Amygdala (tissue), 56 donors: ENCODE measurements at places on chromosomes 5 and 9.

GRCh38 chr5:9540791-9541190 is 5.1 kb downstream of the SEMA5A start:
- DNase-seq: no peak

DNA sequence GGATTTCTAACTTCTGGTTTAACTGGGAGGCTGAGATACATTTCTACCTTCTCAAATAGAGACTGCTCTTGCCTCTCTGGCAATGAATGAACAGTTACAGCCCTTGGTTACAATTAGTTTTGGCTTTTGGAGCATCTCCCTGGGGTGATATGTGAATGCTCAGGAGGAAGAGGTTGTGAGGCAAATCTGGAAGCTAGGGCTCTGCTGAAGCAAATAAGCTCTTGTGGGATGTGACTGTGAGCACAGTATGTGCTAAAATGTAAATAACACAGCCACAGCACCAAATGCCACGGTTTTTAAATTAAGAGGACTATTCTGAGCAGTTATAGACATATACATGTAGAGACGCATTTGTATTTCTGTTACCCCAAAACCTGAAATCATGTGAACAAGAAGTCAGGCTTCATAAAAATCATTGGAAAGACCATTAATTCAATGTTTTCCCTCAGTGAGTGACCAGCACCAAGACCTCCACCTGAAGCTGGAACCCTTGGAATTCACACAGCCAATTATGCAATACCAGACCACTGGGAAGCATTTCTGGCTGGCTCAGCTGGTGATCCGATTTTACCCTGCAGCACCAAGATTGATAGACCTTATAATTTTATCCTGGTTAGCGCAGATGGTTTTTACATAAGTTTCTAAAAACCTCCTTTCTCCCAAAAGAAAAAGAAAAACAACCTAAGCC is 3.0 kb upstream of the SLC44A1 start:
- DNase-seq: no peak

DNA sequence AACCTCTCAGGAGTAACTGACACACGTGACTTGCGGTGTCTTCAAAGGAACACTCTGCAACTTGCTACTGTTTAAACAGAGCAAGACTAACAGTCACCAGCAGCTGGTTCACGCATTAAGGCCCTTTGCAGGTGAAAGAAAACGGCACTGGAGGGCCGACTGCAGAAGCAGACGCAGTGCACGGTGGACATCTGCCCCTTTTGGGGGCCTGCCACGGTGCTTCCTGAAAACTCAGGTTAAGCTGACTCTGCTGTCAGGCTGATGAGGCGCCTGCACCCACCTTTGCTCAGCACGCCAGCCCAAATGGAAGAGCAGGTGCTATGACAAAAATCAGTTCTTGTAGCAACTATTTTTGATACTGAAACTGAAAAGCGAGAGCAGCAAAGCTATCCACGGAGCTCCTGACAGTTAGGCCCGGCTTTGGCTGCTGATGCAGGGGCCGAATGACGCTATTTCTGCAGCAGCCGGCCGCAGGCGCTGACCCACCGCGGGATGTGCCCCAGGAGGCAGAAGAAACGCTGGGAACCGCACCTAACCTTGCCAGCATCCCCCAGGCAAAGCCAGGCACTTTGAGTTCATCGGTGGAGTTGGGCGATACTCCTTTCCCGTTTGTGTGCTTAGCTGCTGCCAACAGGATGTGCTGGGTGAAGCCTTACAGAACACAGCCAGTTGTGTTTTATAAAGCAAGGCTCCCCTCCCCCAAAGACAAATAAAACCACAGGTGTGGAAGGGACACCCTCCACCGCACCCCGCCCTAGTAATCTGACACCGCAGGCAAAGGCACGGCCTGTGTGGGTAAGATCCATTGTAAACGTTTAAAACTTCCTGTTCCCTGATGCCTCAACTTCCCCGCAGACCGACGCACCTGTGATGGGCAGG is 21.1 kb upstream of the TERT start:
- no peak for DNase-seq

- DNase-seq: no peak
These were observed 459.6 kb upstream of the PAPPA start for GRCh38 chr9:115694014-115694413.

GRCh38 chr9:135971892-135972291 is 10.7 kb upstream of the UBAC1 start:
- no peak for DNase-seq

GRCh38 chr5:176396330-176396729 is 7.8 kb downstream of the HIGD2A start:
- DNase-seq: no peak

DNA sequence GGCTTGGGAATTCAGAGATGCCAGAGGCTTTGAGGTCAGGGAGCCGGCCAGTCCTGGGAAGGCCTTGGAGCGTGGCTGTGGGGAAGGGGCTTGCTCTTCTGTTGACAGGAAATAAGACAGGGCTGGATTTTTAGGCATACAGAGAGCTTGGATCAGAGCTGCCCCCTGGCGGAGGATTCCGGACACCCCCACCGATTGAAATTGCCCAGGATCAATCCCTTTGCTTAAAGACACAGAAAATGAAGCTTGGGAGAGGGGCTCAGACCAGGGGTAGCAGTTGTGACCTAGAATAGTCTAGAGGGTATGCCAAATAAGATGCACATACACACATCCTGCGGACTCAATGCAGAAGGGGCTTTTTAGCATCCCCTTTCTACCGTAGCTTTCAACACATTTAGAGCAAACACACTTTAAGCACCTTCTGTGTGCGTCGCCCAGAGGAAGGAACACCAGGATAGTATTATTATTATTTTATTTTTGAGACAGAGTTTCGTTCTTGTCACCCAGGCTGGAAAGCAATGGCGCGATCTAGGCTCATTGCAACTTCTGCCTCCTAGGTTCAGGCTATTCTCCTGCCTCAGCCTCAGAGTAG is 1.7 kb upstream of the NTMT1 start:
- peak; percentile 31 for DNase-seq

DNA sequence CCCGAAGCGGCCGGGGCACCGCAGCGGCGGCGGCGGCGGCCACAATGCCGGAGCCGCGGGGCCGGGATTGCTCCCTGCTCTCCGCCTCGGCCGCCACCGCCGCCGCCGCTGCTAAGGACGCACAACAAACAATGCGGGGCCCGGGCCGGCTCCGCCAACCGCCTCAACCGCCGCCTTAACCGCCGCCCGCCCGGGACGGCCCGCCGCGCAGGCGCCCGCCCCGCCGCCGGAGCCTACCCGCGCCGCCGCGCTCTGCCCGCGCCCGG is 254 bp downstream of the STRBP start:
- no peak for DNase-seq

DNA sequence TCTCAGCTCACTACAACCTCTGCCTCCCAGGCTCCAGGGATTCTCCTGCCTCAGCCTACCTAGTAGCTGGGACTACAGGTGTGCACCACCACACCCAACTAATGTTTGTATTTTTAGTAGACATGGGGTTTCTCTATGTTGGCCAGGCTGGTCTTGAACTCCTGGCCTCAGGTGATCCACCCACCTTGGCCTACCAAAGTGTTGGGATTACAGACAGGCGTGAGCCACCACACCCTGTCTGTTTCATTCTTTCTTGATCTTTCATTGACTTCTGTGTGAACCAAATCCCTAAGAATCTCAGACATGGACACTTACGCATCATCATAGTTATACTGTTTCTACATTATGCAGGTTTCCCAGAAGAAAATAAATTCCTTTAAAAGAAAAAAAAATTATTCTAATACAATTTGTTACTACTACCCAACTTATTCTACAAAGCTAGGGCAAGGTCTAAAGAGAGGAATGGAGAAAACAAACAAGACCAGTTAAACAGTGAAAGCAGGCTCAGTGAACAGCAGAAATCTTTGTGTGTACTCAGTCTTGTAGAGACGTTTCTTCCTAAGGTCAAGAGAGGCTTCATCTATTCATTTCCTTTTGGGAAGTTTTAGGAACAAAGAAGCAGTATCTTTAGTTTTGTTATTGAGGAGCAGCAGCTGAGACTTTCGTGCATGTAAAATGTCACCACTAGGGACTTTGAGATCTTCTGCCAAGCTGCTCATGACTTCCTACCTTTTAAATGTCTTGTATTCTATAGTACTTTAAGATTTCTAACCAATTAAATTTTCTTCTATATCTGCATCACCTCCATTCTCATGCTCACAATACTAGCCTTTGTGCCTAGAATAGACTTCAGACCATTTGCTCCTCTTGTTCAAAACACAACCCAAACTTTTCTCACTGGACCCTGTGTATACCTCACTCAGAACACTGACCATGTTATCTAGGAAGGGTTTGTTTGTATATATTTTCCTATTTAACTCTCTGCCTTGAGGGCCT is 5.6 kb upstream of the HMGCR start:
- no peak for DNase-seq

DNA sequence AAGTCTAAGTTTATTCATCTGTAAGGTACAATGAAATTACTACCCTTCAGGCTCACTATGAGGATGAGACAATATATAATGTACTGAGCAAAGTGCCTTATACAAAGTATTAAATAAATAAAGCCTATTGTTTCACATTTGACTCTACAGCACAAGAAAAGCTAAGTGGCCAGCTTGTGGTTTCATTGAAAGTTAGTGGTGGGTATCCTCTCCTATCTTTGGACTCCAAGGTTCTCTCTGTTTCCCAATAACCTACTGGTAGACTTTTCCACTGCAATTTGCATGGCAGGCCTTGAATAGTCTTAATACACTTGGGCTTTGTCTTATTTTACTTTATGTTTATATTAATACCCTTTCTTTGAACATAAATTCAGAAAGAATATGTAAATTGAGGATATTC is 262.7 kb downstream of the DEPDC1B start:
- no peak for DNase-seq

DNA sequence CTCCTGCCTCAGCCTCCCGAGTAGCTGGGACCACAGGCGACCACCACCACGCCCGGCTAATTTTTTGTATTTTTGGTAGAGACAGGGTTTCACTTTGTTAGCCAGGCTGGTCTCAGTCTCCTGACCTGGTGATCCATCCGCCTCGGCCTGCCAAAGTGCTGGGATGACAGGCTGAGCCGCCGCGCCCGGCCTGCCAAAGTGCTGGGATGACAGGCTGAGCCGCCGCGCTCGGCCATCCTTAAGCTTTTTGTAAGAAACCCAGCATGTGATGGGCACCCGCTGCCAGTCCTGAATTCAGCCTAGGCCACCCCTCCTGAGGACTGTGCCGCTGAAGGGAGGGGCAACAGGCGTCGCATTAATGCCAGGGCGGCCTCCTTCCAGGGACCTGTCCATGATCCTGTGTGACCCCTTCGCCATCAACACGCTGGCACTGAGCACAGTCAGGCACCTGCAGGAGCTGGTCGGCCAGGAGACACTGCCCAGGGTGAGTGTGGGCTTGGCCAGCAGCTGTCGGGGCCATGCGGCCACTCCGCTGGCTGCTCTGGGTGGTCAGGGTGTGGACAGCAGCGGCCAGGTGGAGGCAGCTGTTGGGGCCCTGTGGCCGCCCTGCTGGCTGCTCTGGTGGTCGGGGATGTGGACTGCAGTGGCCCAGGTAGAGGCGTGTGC is 10.5 kb downstream of the NELFB start:
- DNase-seq: no peak

DNA sequence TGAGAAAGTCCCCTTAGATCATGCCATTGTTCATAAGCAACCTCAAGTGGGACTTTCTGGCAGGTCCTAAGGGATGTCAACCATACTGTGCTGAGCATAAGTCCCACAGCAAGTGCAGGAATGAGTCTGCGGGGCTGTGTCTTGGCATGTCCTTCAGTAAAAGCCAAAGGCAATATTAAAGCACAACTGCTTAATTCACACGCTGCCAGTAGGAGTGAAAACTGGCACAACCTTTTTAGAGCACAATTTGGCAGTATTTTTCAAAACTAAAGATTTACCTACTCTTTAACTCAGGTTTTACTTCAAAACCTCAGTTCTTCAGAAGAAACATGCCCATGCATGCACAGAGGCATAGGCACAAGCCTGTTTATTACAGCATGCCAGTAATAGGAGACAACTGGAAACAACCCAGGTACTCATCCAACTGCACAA is 24.4 kb upstream of the SMAD5 start:
- no peak for DNase-seq

DNA sequence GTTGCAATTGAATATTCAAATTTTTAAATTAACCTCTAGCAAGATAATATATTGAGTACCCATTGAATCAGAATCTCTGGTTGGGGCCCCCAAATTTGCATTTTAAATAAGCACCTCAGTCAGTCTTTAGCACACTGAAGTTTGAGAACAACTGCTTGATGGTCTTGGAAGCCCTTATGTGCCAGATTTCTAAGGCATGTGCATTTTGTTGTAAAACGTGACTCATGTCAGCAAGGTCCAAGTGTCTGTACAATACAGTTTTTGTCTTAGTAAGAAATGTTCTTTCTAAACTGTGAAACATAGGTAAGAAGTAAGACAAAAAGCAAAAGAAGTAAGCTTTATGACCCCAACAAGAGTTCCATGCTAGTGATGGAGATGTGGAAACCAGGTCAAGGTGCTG is 59.1 kb upstream of the PHF2 start:
- DNase-seq: no peak

GRCh38 chr5:59600998-59601397 is 292.5 kb downstream of the PDE4D start:
- DNase-seq: no peak

DNA sequence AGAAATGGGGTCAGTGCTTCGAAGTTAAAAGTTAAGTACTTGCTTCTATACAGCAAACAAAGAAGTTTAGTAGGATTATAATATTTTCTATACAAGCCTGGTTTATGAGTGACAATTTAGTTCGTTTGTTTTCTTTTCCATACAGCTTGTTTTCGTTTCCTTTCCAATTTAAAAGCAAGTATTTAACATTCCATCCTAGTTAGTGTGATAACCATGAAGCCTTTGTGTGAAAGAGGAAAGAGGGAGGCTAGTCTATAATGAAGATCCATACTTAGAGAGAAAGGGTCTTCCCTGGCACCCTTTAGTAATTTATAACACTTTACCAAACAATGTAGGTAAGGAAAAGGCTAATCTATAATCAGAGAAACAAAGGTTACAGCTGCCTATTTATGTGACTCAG is 51.0 kb downstream of the SLC1A1 start:
- no peak for DNase-seq

GRCh38 chr5:59999056-59999455 is 105.5 kb upstream of the PDE4D start:
- no peak for DNase-seq

DNA sequence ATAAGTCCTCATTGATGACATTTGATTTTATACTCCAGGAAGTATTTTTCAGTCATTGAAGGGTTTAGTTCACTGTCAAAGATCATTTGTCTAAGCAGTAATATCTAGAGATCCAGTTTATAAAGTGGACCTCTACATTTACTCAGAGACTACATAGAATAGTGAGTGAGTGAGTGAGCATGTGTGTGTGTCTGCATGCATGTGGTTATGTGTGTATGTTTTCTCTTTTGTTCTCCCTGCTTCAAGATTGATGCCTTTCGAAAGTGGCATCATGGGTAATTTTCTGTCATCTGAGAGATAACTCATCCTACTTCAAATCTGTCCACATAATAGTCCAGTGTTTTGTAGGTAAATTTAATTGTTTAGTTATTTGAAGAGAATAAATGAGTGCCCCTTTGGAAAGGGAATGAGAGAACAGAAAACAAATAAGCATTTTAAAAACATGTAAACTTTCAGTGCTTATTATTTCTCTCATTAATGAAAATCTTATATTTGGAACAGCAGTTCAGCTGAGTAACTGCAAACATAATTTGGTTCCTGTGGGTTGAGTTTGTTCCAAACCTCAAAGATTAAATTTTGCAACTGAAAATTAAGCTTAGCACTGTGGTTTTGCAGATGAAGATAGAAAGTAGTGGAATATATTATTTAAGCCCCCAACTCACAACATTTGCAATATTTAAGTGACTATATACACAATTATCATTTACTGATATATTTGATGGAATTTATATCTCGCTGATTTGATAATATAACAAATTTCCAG is 1295.1 kb upstream of the C9orf72 start:
- no peak for DNase-seq
